Activated naive CD4-positive, alpha-beta T cell treated with anti-CD3 and anti-CD28 coated beads for 36 hours (primary cell): ENCODE measurements at places on chromosomes 16 and 17.

GRCh38 chr17:79616801-79617200 lies 6.0 kb upstream of the RBFOX3 start:
- no peak for DNase-seq

GRCh38 chr16:24689128-24689527 lies 40.3 kb upstream of the TNRC6A start:
- DNase-seq = peak; percentile 39

GRCh38 chr16:50068550-50068949 lies 2.8 kb downstream of the HEATR3 start:
- no peak for DNase-seq

DNA sequence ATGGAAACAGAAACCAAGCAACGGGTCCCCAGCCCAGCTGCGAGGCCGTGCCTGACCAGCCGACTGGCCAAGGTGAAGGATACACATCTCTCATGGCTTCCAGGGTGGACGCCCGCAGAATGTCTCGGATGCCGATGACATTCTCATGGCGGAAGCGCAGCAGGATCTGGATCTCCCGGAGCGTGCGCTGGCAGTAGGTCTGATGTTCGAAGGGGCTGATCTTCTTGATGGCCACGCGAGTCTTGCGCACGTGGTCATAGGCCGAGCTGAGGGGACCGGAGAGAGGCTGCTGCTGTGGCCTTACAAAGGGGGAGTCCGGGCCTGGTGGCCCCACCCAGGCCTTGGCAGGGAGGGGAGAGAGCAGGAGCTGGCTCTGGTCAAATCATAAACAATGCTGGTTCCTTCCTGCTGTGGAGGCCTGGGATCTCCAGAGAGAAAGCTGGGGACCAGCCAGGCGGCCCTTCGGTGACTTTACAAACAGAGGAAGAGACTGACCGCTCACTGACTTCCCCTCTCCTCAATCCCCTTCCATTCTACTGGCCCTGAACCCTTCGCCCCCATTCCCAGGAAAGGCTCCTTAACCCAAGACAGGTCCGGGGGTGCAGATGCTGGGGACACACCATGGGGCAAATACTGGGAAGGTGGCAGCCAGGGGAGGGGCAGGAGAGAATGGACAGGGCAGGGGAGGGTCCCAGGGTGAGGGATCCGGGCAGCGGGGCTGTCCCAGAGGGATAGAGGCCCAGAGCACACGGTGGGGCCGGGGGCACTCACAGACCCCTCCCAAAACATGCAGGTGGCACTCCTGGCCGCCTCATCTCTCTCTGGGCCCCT lies 1.1 kb downstream of the MAPK3 start:
- DNase-seq = no peak

- no peak for DNase-seq
These were observed 192.8 kb upstream of the CDH11 start for GRCh38 chr16:65314627-65315008.

DNA sequence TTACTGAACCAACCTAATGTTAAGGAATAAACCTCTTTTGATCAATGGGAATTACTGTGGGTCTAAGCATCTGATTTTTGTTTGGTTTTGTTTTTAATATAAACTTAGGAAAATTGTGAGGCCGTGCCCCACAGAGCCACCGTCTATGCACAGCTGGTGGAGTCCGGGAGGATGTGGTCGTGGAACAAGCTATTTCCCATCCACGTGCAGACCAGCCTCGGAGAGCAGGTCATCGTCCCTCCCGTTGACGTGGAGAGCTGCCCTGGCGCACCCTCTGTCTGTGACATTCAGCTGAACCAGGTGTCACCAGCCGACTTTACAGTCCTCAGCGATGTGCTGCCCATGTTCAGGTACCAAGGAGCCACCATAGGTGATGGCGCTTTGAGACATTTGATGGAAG lies 28.4 kb downstream of the PRMT7 start:
- no peak for DNase-seq

- DNase-seq = no peak
These were observed 22.3 kb upstream of the MPRIP start for GRCh38 chr17:17019891-17020456.

DNA sequence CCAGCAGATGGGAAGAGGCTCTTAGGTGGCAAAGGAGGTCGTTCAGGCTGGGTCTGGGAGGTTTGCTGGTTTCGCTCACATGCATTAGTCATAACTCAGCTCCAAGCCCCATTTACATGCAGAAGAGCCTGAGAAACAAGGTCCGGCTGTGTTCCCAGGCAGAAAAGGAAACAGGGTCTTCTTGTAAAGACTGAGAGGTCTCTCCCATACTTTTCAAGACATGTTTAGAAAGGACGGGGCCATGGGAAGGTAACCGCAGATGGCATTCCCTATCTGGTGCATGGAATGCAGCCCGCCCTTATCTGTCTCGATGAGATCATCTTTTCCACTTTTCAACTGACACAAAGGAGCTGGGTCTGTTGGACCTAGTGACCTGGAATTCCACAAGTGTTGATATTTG lies 389.0 kb upstream of the CDH11 start:
- DNase-seq = no peak

- DNase-seq = no peak
These were observed 5.8 kb upstream of the ARMC5 start for GRCh38 chr16:31453255-31454204.

- peak; percentile 82 for DNase-seq
These were observed 2.3 kb upstream of the BORCS6 start for GRCh38 chr17:8192070-8192815.

GRCh38 chr16:47309581-47310312 lies 151.1 kb downstream of the ITFG1 start:
- no peak for DNase-seq

GRCh38 chr16:78597809-78598570 lies 498.5 kb downstream of the WWOX start:
- DNase-seq = no peak

DNA sequence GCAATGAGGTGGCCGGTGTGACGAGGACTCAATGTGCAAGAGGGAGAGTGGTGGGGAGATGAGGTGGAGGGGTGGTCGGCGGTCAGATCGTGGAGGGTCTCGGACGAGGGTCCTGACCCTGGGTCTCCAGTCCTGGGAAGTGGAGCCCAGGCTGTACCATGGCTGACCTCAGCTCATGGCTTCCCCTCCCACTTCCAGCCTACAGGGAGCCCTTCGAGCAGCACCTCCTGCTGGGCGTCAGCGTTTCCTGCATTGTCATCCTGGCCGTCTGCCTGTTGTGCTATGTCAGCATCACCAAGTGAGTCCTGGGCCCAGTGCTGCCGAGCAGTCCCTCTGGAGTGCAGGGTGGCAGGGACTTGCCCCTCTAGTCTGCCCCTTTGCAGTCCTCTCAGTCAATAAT lies 41.8 kb downstream of the IL4R start:
- peak; percentile 71 for DNase-seq

DNA sequence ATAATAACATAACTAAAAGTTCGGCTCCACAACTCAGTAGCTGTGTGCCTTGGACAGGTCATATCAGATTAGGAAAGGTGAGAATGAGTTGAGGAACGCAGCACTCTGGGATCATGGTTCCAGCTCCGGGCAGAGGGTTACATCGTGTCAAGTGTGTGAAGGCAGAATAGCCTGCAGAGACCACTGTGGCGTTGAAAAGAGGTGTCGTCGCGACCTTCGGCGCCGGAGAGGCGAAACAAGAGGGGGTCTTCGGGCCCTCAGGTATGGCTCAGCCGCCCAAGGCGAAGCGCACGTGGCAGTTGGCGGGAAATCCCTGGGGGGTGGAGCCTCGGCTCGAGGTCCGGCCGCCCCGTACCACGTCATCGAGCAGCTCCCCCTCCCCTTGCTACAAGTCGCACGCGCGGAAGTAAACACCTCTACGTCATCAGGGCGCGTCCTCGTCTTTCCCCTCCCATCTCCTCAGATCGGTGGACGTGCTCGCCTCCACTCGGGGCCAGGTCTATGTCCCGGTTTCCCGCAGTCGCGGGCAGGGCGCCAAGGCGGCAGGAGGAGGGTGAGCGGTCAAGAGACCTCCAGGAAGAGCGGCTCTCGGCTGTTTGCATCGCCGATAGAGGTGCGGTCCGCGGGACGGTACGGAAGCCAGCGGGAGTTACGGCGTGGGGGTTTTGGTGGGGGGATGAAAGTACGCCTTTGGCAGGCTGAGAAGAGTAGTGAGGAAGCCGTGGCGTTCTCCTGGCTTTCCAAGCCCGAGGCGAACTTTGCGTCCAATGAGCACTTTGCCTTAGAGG lies at the start of gene DHX40:
DHX40 (plus strand) TSS at position 440 of the 788 bp plus-strand sequence; CDS start at position 502, 62 bp downstream.
- peak; percentile 98 for DNase-seq

GRCh38 chr17:28871056-28871579 lies 16.3 kb downstream of the ERAL1 start:
- peak; percentile 85 for DNase-seq

- DNase-seq = no peak
These were observed 71.5 kb upstream of the KSR1 start for GRCh38 chr17:27384726-27385125.

DNA sequence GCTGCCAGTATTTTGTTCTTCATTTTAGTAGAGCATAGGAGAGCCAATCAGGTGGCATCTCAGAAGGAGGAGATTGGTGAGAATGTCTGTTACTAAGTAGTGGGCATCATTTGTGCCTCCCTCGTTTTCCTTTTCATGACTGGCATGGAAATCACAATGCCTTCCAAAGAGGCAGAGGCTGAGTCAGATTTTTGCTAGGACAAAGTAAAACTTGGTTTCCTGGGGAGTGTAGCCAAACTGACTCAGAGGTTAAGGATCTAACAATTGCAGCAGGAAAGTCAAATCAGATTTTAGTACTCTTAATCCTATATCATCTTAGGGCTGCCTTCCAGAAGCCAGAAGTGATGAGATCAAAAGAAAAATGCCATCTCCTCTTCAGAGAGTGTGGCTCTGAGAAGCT lies 138.7 kb downstream of the ANKFN1 start:
- DNase-seq = no peak
